ENCODE measurements at places on chromosomes 2 and 18.

- DNase-seq: no peak
These were observed 180.2 kb upstream of the KLHL29 start for GRCh38 chr2:23204685-23205242.

DNA sequence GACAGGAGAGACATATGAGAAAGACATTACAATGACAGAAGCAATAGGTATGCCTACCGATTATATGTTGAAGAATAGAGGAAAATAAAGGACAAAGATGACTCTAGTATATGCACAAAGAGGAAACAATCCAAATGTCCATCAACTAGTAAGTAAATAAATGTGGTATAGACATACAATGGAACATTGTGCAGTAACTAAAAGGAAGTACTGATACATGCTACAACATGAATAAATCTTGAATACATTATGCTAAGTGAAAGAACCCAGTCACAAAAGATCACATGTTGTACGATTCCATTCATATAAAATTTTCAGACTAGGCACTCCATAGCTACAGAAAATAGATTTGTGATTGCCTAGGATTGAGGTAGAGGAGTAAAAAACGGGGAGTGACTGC lies 28.5 kb upstream of the PGAP1 start:
- no peak for DNase-seq

DNA sequence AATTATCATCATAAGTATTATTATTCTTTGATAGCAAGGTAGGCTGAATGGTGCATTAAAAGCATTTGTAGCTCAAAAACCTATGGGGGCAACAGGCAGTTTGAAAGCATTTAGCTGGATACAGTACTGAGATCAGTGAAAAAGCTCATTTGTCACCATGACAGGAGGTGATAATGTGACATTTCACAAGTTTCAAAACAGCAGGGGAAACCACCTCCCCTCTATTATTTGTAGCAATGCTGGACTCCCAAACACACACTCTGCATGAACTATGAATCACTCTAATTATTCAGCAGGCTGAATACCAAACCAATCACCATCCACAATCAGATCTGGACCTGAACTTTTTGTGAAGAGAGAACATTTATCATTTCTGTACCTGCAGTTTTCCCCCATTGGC lies 63.4 kb downstream of the MYO5B start:
- DNase-seq: no peak

DNA sequence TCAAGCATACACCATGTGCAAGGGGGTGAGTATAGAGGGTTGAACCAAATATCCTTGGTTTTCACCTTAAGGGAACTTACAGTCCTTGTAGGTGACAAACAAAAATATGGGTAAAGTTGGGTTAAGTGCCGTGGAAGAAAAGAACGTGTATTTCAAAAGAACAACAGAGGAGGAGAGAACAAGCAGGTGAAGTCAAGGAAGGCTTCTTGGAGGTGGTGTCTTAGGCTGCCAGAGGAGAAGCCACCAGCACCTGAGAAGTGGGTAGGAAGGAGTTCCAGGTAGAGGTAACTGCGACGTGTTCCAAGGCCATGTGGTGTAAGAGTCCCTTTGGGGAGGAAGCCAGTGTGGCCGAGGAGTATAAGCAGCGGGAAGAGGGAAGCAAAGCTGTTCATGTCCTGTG lies 27.2 kb downstream of the CABLES1 start:
- no peak for DNase-seq

DNA sequence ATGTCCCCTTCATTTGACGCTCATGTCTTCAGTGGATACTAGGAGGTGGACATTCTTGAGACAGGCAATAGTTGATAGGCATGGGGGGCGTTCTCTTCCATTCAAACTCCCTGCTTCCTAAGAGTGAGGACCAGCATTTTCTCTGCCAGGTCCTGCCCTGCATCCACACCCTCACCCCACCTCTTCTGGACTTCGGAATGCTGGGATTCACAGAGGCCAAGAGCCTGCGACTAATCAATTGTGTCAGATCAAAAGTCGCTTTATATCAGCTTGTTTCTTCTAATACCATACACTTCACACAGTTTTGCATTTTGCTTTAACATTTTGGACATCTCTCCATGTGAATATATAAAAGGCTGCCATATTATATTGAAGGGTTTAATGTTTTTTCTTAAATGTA lies 210.7 kb downstream of the CCDC102B start:
- no peak for DNase-seq

DNA sequence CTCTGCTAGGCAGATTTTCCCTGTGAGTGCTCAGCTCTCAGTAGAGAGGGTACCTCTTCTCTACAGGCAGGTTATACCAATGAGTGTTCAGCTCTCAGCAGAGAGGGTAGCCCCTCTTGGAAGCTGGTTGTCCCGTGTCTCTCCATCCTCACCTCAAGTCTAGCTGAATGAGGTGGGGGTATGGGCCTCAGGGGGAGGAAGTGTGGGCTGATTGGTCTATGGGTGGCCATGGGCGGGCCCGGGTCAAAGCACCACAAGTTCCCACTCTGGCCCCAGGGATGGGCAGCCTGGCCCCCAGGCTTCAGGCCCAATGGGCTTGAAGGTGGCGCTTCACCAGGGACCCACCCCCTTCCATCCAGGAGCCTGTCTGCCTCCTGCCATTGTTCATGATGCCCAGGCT lies 17.0 kb upstream of the MBD2 start:
- DNase-seq: no peak
